CD4-positive, alpha-beta T cell (primary cell): ENCODE measurements at places on chromosomes 7 and 10.

DNA sequence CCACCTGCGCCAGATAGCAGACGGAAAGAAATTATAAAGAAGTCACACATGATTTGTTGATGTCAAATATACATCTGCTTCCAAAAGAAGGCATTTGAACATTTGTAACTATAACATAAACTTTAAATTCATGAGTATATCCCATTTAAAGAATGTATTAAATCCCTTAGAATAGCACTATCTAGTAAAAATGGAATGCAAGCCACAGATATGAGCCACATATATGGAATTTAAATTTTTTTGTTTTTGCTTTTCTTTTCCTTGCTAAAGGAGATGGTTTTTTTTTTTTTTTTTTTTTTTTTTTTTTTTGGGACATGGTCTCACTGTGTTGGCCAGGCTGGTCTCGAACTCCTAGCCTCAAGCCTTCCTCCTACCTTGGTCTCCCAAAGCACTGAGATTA lies 730.8 kb downstream of the PHTF2 start:
- DNase-seq: no peak

DNA sequence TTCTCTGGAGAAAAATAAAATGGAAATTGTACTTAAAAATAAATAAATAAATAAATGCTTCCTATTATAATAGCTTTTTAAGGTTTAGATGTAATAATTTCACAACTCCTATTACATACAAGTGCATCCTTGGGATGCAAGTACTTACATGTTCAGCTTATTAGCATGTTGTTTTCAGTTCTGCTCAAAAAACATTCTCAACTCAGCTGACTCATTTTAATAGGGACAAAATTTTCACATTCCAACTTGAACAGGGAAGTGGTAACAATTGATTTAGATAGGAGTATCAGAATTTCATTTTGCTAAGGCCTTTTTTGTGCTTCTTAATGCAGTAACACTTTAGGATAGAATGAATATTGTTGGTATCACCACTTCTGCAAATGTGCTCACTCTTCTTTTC lies 16.7 kb upstream of the PAPSS2 start:
- no peak for DNase-seq

DNA sequence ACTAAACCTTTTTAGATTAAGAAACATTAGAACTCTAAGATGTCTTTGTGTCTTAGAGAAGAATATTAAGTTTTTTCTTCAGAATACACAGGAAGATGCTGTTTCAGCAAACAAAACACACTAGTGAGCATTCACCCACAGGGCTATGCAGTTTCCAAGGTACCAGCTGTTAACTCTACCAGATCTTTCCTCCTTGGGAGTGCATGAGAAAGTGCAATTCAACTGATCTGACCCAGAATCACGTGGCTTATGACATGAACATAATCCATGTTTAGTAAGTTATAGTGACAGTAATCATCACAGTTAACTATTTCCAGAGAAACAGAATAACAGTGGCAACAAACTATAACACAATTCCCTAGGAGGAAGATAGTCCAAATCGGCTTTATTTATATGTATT lies 270.7 kb downstream of the CACNA2D1 start:
- DNase-seq: no peak

DNA sequence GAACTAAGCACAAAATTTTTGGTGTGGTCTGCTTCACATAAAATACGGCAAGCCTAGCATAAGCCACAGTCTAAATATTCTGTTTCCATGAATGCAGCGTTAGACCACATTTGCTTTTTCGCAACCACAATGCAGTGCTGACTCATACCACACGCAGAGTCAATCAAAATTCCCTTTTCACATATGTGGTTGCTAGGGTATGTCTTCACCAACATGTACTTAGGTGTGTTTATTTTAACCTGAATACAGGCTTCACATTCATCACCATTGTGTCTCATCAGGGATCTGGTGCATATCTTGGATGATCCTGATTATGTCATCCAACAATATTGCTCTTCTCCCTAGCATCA lies 90.8 kb downstream of the CHN2 start:
- no peak for DNase-seq

GRCh38 chr7:445563-446288 lies 73.9 kb downstream of the PDGFA start:
- no peak for DNase-seq
